H4 (cell line): ENCODE measurements at places on chromosomes 11 and 22.

DNA sequence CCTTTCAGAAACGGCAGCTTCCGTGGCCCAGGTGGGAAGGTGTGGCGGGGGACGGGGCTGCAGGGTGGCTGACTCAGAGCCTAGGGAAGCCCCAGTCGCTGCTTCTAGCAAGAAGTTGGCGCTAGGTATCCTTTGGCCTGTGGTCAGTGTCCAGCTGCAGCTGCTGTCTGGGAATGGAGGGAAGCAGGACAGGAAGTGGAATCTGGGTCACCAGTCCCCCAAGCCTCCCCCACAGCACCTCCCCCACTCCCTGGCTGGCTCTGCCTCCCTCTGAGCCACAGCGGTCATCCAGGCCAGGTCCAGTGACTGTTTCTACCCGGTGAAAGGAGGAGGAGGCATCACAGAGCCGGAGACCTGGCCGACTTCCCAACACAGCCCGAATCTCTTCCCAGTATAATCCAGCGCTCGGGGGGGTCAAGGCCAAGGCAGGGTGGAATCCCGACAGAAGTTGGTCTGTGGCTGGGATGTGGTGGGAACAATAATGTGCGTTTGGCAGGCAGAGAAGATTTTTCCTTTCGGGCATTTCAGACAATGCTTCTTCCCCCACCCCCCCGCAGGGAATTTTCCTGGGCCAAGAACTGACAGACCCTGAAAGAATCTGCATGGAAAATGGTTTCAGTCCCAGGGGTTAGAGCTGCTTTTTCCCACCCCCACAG, 45.1 kb downstream of the C11orf96 start:
- peak; percentile 85 for DNase-seq

DNA sequence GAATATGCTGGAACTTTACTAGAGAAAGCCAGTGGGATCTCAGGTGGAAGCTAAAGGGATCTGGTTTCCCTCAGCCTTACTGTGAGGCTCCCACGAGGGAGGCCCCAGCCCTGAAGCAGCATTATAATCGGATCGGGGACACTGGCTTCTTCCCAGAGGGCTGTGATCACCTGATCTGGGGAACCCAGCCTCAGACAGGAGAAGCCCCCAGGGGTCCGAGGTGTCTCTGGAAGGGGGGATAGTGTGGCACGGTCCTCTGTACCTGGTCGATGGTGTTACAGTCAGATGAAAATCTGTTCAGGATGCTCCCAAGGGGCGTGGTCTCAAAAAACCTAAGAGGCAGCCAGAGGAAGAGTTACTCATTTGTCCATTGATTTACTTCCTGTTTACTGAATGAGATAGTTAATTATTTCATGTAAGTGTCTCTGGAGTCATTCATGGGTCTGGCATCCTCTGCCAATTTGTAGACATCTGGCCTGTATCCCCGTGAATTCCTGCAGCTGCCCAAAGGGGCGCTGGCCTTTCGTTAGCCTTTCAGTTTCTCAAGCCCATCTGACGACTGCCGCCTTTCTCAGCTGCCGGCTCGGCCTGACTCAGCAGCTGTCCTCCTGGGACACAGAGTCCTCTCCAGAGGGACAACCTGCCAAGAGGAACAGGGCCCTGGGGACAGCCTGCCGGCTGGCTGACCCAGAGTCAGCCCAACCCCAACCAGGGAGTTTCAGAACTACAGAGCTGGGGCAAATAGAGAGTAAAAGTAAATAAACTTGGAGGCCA, 17.0 kb upstream of the KCNJ11 start:
- DNase-seq, result peak; percentile 90

DNA sequence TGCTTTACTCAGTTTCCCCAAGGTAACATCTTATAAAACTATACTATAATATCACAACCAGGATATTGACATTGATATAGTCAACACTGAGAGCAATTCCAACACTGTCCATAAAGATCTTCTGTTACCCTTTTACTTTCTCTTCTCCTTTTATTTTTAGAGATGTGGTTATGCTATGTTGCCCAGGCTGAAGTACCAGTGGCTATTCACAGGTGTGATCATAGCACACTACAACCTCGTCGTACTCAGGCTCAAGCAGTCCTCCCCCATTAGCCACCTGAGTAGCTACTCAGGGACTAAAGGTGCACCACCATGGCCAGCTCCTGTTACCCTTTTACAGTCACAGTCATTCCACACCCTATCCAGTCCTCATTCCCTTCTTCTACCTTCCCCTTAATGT, 119.7 kb downstream of the CWF19L2 start:
- DNase-seq, result no peak

DNA sequence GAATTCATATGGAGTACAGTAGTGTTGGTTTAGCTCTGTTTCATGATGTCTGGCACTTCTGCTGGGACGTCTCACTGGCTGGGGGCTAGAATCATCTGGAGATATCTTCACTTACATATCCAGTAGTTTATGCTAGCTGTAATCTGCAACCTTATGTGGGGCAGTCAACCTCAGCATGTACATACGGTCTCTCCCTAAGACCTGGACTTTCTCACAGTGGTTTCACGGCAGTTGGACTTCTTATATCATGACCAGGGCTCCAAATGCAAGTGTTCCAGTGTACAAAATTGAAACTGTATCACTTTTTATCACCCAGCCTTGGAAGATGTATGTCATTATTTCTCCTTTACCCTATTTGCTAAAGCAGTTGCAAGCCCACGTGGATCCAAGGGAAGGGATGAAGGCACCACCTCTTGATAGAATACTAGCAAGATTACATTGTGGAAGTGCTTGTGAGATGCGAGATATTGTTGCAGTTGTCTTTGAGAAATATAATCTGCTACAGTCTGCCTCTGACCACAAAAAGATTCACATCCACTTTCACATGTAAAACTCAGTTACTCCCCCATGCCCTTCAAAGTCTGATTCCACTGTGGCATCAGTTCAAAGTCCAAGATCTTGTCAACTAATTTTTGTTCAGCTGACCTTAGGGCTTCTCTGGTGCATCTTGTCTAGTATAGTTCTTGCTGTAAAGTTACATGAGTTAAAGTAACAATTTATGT, 316.6 kb upstream of the NCAM1 start:
- no peak for DNase-seq

DNA sequence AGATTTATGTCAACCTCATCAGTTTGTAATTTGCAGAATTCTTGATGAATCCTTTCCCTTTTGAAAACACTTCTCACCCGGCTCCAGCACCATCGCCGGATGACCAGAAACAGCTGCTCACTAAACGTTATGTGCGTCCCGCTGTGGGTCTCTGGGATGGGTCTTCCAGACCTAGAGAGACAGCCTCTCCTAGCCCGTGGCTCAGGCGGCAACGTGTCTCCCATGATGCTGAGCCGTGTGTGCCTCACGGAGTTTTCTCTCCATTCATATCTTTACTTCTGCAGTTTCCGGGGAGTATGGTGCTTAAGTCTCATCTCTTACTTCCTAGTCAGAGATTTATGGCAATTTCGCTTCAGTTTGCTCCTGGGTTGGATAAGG, 25.0 kb upstream of the ACR start:
- DNase-seq, result no peak

DNA sequence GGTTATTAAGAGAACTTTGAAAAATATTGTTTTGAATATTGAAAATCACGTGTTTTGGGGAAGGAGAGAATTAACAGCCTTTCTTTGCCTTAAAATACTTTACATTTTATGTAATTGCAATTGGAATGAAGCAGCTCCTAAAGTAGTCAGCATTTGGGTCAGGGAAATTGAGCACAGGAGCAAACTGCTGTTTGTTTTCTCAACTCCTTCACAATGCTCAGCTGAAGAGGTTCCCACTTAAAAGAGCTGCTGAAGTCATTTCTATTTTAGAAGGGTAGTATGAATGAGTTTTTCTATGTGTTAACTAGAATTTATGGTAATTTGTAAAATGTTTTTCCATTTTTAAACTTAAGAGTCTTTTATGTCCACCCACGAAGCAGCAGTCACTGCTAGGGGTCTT, 8.1 kb upstream of the UCP2 start:
- no peak for DNase-seq

GRCh38 chr11:131925829-131926228, 555.4 kb downstream of the NTM start:
- DNase-seq, result no peak

DNA sequence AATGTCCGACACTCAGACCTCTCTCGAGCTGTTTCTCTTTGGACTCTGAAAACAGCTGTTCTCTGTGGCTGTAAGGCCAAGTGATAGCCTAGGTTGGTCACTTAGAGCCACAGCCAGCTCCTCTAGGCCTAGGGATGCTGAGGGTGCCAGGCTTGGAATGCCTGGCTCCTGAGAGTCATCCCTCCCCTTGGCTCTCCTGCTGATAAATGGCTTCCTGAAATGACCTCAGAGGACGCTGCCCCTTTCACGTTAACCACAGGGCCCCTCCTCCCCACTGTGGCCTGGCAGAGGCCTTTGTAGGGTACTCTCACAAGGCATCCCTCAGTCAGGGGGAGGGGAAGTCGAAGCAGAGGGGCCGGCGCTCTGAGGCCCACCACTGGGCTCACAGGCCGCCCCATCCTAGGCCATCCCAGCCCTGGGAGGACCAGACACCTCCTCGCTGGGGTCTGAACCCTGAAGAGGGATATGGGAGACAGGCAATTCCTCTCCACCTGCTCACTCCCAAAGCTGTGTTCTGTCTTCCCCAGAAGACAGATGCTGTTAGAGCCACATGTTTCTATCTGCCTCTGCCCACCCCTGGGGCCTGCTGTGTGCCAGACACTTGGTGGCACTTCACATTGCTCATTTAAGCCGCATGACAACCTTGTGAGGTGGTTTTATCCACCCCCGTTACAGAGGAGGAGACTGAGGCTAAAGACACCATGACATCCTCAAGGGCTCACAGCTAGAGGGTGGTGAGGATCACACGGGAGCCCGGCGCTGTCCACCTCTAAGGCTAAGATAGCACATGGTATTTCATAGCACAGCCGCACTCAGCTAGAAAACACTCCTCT, 50.9 kb downstream of the ARFGAP3 start:
- DNase-seq, result no peak

GRCh38 chr22:46393873-46394272, 58.4 kb downstream of the TRMU start:
- no peak for DNase-seq

GRCh38 chr22:31776231-31776630, 22.4 kb downstream of the DEPDC5 start:
- DNase-seq, result no peak

- no peak for DNase-seq
Measured at GRCh38 chr11:13160346-13160745, 117.2 kb upstream of the BMAL1 start.

DNA sequence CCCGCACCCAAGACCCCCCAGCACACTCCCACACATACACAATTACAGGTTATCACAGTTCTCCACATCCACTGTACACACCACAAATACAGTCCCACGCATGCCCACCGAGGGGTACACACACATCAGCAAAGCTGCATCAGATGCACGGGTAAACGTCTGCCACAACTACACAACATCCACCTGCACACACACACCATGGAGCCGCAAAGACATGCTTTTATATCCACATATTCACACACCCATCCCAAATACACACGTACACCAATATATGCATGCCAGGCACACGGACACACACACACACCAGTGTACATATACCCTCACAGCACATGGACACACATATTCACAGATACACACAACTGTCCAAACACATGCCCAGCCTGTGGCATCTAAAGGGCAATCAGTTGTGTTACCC, 5.4 kb upstream of the KCNJ4 start:
- DNase-seq, result no peak

DNA sequence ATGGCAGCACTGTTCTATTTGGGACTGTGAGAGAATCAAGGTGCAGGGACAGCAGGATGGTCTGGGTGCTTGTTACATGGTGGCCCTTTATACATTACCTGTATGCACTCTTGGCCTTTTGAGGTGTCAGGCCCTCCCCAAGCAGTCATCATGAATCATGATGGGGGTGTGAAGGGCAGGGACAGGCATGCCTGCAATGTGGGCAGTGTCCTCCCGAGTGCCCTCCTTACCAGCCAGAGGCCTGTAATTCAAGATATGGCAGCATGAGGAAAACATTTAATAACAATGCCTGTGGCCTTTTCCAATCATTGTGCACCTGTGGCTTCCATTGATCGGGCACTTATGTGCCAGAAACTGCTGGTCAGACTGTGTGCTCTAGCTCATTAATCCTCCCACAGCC, 25.5 kb upstream of the CYP2D6 start:
- DNase-seq, result no peak

GRCh38 chr11:83007909-83008580, 63.7 kb downstream of the RAB30 start:
- no peak for DNase-seq

DNA sequence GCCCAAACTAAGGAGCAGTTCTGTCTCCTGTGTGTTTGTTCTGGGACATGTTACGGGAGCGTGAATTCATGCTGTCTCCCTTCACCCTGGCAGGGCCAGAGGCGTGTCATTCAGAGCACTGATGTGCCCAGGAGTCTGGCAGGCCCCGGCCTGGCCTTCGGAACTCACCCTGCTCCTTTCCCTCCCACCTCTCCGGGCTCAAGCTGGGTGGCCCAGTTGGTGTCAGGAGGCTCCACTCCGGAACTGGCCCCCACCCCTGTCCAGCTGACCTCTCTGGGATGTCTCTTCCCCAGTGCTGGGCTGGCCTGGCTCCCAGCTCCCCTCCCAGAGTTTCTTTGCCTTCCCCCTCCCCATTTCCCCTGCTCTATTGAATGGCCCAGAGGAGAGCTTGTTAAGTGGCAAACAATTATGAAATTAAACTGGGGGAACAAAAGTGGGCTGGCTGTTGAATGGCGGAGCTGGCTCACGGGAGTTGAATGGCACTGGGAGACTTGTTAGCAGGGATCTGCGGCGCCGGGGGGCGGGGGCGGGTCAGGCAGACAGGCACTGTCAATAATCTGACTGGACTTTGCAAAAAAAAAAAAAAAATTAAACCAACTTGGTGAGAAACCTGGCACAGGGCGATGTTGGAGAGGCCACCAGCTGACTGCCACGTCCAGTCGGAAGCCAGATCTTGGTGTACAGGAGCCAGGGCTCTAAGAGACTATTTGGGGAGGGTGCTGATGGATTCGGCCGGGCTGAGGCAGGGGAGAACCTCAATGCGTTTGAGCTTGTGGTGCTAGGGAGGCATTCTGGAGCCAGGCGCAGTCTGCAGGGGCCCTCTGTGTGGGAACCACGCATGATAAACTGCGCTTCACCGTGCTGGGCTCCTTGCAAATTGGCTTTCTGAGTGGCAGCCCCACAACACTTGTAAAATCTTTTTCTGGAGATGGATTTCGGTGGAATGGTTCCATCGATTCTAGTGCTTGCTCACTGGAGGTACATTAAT, 1.3 kb downstream of the MPPED1 start:
- DNase-seq, result no peak

GRCh38 chr11:24373516-24373915, 123.3 kb upstream of the LUZP2 start:
- DNase-seq, result no peak

DNA sequence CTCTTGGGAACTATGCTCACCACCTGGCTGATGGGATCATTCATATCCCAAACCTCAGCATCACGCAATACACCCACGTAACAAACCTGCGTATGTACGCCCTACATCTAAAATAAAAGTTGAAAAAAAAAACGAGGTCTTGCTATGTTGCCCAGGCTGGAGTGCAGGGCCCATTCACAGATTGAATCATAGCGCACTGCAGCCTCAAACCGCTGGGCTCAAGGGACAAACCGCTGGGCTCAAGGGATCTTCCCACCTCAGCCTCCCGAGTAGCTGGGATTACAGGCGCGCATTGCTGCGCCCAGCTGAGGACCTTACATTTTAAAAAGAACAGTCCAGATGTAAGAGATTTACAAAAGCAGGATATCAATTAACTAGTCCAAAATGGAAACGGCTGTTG, 41.9 kb upstream of the EMID1 start:
- DNase-seq, result no peak

GRCh38 chr11:70501051-70501901, 102.9 kb downstream of the CTTN start:
- DNase-seq, result no peak

GRCh38 chr11:64306876-64307622, 1.7 kb downstream of the ESRRA start:
- no peak for DNase-seq

- DNase-seq, result no peak
Measured at GRCh38 chr22:39070186-39070585, 6.9 kb upstream of the APOBEC3G start.
